ENCODE measurements at places on chromosomes 3 and 15.

DNA sequence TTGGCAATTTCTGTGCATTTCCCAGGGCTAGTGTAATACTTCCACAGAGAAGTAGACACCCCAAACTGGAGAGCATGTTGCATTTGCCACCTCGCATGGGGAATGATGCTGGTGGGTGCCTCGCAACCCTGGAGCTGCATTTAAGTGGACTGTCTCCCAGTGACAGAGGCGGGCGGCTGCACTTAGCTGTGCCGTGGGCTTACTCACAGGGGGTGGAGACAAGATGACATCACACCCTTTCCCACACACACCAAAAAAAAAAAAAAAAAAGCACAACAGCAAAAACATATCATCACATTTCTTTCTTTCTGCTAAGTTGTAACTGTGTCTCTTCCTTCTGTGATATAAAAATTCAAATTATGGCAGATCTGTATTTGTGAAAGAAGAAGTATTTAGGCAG is at the start of gene ABI3BP:
ABI3BP (minus strand) TSS at position 113 of the 400 bp plus-strand sequence; CDS start at position 76, 37 bp downstream.
- peak; percentile 86 for DNase-seq

DNA sequence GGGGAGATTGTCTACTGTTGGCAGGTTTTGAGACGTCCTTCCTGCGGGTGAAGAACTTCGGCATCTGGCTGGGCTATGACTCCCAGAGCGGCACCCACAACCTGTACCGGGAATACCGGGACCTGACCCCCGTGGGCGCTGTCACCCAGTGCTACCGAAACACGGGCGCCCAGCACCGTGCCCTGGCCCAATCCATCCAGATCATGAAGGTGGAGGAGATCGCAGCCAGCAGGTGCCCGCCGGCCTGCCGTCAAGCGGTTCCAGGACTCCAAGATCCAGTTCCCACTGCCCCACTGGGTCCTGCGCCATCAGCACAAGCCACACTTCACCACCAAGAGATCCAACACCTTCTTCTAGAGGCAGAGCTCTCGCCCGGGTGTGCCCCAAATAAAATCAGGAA is 194.9 kb upstream of the EPHA6 start:
- DNase-seq, result no peak

GRCh38 chr3:164477403-164477802 is 600.9 kb downstream of the SI start:
- no peak for DNase-seq

GRCh38 chr15:31024330-31024729 is 32.9 kb upstream of the MTMR10 start:
- peak; percentile 73 for DNase-seq

DNA sequence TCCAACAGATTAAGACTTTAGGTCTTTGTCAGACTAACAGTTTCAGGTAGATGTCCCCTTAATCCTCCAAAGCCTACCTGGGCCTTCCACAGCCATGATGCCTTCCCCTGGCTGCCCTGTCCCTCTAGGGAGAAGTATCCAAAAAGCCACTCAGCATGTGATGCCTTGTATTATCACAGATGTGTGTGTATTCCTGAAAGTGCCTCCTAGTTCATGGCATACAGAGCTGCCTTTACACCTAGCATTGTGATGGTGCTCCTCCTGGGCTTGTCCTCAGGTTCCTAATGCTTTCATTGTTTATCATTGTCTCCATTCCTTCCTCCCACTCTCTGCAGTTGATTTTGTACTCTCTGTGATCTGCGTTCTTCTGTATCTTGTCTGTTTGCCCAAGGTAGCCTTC is 43.6 kb downstream of the CMSS1 start:
- DNase-seq, result no peak

Measured in LHCN-M2 (cell line).